Prostate gland (tissue), 2 donors: ENCODE measurements at places on chromosomes 3 and 15. TPM values are rescaled to one million over a fixed set of nuclear protein-coding genes. Genes with fewer than 3 reads are reported as not detected.

GMNC gene
- 1.1 TPM for total RNA-seq

GRCh38 chr15:38707802-38708671 lies 143.4 kb upstream of the RASGRP1 start:
- no peaks in the 10 kb centered on the region for H3K27me3 ChIP-seq
- H3K27ac ChIP-seq = no peak overlapping the region
- DNase-seq = peak; percentile 36
- H3K4me3 ChIP-seq = no peak overlapping the region
- no peaks in the 10 kb centered on the region for H3K4me1 ChIP-seq

GRCh38 chr3:177618873-177619733 lies 421.8 kb upstream of the TBL1XR1 start:
- peak; percentile 55 for DNase-seq
- no peaks in the 10 kb centered on the region for H3K36me3 ChIP-seq
- H3K27me3 ChIP-seq = no peaks in the 10 kb centered on the region
- peak overlapping the region; percentile 83 for H3K27ac ChIP-seq
- no peak overlapping the region for H3K4me3 ChIP-seq
- H3K4me1 ChIP-seq = peaks cover 10% of the 10 kb centered on the region

HHATL gene
- 1.9 TPM for total RNA-seq

DNA sequence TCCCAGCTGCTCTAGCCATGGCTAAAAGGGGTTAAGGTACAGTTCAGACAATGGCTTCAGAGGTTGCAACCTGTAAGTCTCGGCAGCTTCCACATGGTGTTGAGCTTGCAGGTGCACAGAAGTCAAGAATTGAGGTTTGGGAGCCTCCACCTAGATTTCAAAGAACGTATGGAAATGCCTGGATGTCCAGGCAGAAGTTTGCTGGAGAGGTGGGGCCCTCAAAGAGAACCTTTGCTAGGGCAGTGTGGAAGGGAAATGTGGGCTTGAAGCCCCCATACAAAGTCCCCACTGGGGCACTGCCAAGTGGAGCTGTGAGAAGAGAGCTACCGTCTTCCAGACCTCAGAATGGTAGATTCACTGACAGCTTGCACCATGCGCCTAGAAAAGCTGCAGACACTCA lies 73.7 kb downstream of the STT3B start:
- no peak overlapping the region for H3K4me3 ChIP-seq
- DNase-seq = no peak
- no peaks in the 10 kb centered on the region for H3K4me1 ChIP-seq

DNA sequence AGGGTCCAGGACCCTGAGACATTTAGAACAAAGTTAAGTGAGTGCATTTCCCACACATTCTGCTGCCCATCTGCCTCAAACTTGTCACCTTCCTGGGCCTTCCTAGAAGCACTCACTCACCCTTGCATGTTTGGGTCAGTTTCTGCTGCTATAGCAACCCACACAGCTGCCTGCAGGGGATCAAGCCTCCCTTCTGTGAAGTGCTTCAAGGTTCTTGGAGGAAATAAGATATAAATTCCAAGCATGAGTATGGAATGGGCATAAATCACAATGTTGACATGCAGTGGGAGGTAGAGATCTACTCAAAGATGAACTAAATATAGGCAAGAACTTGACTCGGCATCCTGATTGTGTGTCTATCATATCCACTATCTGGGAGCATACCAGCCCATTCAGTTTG lies 140.4 kb downstream of the SLC9A9 start:
- no peak for DNase-seq
- H3K27ac ChIP-seq = no peak overlapping the region
- no peaks in the 10 kb centered on the region for H3K27me3 ChIP-seq
- no peaks in the 10 kb centered on the region for H3K36me3 ChIP-seq

DNA sequence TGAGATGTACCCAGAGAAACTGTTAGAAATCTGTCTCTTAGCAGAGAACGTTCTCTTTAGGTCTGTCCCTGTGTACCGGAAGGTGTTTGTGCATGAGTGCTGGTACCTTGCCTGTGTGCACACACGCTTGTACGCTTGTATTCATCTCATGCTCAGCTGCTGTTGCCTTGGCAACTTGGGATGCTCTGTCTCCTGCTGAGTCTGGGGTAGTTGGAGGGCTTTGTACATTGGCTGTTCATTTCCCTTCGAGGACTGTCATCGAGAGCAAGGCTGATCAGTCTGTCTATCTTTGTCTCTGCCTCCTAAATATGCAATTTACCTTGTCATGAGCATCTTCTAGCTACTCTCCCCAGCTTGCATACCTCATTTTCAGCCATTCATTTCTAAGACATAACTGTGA lies 147.2 kb downstream of the SLCO3A1 start:
- no peaks in the 10 kb centered on the region for H3K4me1 ChIP-seq
- H3K27me3 ChIP-seq = no peaks in the 10 kb centered on the region
- no peak overlapping the region for H3K27ac ChIP-seq
- DNase-seq = no peak
- no peak overlapping the region for H3K4me3 ChIP-seq

DNA sequence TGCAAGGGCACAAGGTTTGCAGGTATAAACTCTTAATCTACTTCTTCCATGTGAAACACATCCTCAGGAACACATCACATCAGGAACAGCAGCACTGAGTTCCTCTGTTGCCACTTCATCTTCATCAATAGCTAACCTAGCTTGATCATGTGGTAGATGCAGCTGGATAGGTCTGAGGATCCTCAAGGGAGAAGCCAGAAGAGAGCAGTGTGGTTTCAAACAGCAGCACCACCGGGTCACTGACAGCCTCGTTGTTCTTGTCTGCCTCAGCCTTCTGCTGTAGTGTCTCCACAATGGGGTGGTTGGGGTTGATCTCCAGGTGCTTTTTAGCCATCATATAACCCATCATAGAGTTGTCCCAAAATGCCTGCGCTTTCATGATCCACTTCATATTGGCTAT lies 58.8 kb downstream of the ADAM10 start:
- H3K4me1 ChIP-seq = no peaks in the 10 kb centered on the region
- no peak overlapping the region for H3K27ac ChIP-seq

DNA sequence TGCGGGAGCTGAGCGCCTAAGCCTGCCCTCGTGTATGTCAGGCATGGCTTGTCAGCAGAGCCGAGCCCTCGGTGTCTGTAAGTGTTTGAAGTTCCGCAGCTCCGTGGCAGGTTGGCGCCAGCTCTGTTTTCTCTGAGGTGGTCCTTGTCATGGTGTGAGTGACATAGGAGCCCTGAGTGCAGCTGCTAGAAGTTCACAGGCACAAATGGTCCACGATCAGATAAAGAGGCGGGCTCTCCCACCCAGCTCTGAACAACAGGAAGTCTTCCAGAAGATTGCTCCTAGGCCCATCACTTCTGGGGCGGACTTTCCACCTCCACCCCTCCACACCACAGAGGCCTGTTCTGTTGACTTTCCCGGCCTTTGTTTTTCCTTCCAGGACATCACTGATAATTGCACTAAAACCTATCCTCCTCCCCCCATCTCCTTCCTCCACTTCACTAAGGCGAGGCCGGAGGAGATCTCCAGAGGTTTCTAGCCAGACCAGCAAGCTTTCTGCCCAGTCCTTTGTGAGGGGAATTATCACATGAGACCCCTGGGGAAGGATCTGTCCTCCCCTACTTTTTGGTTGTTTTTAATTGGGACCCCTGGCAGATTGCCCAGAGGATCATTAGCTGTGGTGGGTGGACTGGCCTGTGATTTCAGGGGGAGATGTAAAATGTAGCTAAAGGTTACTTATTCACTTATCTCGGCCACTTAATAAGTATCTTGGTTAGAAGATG lies 19.9 kb downstream of the ITPR1 start:
- no peaks in the 10 kb centered on the region for H3K36me3 ChIP-seq
- no peak for DNase-seq
- H3K27me3 ChIP-seq = no peaks in the 10 kb centered on the region
- no peak overlapping the region for H3K27ac ChIP-seq
- H3K4me1 ChIP-seq = no peaks in the 10 kb centered on the region
- no peak overlapping the region for H3K4me3 ChIP-seq

GRCh38 chr15:40029979-40030893 lies 8.7 kb downstream of the SRP14 start:
- no peaks in the 10 kb centered on the region for H3K27me3 ChIP-seq
- no peak overlapping the region for H3K4me3 ChIP-seq
- peak overlapping the region; percentile 40 for H3K27ac ChIP-seq
- peaks cover 7% of the 10 kb centered on the region for H3K4me1 ChIP-seq
- no peak for DNase-seq
- H3K36me3 ChIP-seq = peaks cover 4% of the 10 kb centered on the region

RAP2B gene
- 13.8 TPM for total RNA-seq

DNA sequence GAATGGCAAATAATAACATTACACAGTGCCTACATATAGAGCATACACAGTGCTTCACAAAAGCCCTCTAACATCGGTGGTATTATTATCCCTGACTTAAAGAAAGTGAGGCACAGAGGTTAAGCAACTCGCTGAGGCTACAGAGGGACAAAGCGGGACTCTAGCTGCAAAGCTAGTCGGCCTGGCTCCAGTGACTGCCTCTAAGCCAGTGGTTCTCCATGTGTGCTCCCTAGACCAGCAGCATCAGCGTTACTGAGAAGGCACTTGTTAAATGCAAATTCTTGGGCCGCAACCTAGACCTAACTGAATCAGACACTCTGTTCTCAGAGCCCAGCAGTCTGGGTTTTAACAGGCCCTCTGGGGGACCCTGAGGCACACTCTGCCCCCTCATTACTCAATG lies 33.1 kb upstream of the LIPC start:
- no peak overlapping the region for H3K27ac ChIP-seq
- H3K27me3 ChIP-seq = no peaks in the 10 kb centered on the region
- DNase-seq = no peak
- no peak overlapping the region for H3K4me3 ChIP-seq
- peaks cover 4% of the 10 kb centered on the region for H3K4me1 ChIP-seq
- no peaks in the 10 kb centered on the region for H3K36me3 ChIP-seq

SPTBN5 gene
- 2.2 TPM for total RNA-seq

DNA sequence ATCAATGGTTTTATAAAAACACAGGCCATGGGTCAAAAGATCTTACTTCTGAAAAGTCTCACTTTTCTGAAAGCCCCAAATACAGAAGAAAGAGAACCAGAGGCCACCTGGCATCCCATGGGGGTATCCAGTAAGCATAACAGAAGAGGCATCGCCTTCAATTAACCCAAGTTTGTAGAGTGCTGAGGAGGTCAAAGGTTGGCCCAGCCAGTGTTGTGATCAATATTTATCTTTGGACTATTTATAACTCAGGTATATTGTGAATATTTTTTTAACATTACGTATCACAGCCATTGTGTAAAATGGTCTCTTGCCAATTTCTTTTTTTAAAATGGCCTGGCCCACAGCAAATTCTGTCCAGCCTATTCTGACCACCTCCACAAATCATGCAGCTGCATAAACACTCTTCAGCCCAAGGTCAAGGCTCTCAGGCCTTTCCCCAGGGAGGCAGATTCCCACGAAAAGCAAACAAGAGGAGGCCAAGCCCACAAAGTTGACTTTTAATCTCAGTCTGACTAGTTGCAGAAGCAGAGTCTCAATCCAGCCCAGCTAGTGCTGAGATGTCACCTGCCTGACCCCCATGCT lies 26.2 kb upstream of the SPTBN5 start:
- H3K36me3 ChIP-seq = no peaks in the 10 kb centered on the region
- H3K4me1 ChIP-seq = peaks cover under 1% of the 10 kb centered on the region
- no peak overlapping the region for H3K4me3 ChIP-seq
- no peak overlapping the region for H3K27ac ChIP-seq

MASP1 gene
- total RNA-seq = 22.1 TPM

- H3K4me3 ChIP-seq = no peak overlapping the region
- H3K36me3 ChIP-seq = no peaks in the 10 kb centered on the region
- DNase-seq = no peak
- no peaks in the 10 kb centered on the region for H3K4me1 ChIP-seq
- no peak overlapping the region for H3K27ac ChIP-seq
- no peaks in the 10 kb centered on the region for H3K27me3 ChIP-seq
Observed at GRCh38 chr3:158663246-158663645, 9.2 kb downstream of the LXN start.

- no peak overlapping the region for H3K27ac ChIP-seq
- H3K4me3 ChIP-seq = no peak overlapping the region
- H3K27me3 ChIP-seq = no peaks in the 10 kb centered on the region
- H3K36me3 ChIP-seq = no peaks in the 10 kb centered on the region
Observed at GRCh38 chr3:79843180-79843579, 75.4 kb upstream of the ROBO1 start.
